ENCODE measurements at places on chromosomes 4 and X. TPM values are rescaled to one million over a fixed set of nuclear protein-coding genes. Genes with fewer than 3 reads are reported as not detected.

Gene NDNF
- total RNA-seq, result 14.0 TPM

Gene CLIC2
- 3.5 TPM for total RNA-seq

DNA sequence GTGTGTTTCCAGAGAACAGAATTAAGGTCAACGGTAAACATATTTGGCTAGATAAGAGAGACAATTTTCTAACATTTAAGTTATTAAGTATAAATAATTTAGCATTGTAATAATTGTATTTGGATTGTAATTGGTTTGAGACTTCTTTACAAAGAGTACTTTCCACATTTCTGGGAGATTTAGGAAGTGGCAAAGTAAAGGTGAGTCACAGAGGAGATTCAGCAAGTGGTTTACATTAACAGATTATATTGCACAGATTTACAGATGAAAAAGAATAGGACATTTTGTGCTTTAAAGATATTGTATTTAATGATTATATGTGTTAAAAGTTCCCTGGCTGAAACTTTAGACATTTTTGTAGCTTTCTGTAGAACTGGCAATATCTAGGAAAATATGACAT lies 584.4 kb upstream of the AADAT start:
- no peak for DNase-seq

DNA sequence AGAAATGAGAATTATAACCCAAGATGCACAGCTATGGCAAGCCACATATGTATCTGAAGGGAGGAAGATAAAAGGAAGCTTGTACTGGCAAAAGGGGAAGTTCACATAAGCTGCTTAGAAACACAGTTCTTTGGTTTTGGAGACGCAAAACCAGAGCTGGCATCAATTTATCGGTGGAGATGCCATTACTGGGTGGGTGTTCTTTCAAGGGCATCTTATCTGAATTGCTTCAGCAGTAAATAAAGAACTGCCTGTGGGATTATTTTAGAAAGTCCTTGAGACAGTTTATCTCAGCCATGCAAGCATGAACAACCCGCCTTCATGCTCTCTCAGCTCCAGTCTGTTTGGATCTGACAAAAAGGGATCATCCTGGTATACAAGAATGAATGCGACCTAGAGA lies 60.8 kb downstream of the DDX60 start:
- no peak for DNase-seq

DNA sequence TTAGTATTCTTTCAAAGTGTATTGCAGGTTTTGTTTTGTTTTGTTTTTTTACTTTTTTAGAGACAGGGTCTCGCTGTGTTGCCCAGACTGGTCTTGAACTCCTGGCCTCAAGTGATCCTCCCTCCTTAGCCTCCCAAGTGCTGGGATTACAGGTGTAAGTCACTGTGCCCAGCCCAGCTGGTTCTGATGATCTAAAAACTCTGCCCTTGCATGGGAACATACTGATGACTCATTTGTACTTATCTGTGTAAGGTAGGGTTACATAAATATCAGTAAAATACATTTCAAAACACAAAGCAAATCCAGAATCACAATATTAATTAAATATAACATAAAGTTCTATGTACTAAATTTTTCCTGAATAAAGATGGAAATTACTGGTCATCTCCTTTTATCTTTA lies 7.4 kb upstream of the SLC9B1 start:
- no peak for DNase-seq

GRCh38 chr4:185536411-185536709 lies 1.1 kb upstream of the PDLIM3 start:
- DNase-seq, result no peak

Gene ZNF280C
- total RNA-seq, result 2.9 TPM

Gene AADAT
- total RNA-seq, result 4.0 TPM

DNA sequence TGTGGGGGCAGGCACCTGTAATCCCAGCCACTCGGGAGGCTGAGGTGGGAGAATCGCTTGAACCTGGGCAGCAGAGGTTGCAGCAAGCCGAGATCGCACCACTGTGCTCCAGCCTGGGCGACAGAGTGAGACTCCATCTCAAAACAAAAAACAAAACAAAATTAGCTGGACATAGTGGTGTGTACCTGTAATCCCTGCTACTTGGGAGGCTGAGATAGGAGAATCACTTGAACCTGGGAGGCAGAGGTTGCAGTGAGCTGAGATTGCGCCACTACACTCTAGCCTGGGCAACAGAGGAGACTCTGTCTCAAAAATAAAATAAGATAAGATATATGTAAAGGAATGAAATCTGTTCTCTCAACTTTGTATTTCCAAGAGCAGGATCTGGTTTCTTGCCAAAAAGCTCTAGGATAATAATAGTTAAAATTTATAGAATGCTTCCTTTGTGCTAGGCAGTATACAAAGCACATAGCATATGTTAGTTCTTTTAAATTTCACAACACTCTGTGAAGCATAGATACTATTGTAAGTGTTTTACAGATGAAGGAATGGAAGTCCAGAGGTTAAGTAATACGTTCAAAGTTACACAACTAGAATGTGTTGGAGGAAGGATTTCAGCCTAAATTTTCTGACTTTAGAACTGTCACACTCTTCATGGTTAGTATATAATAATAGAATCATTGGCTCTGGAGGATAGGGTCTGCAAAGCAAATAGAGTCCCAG lies 10.3 kb downstream of the MRPL1 start:
- no peak for DNase-seq

DNA sequence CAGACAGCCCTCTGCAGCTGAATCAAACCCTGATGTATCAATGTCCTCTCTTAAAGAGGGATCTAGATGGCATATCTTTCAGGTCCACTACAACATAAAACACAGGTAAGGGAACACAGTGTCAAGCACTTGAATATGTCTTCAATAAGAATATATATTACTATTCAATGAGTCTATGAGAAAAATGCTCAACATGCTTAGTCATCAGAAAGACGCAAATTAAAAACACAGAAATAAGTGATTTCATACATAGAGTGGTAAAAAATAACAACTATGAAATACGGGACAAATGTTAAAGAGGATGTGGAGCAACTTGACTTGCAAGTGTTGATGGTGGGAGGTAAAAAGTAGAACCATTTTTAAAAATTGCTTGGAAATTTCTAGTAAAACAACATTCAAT lies 544.6 kb upstream of the HS3ST1 start:
- DNase-seq, result no peak

Gene STK26
- 19.3 TPM for total RNA-seq

- no peak for DNase-seq
Measured at GRCh38 chr4:123659262-123659661, 262.7 kb downstream of the SPRY1 start.

DNA sequence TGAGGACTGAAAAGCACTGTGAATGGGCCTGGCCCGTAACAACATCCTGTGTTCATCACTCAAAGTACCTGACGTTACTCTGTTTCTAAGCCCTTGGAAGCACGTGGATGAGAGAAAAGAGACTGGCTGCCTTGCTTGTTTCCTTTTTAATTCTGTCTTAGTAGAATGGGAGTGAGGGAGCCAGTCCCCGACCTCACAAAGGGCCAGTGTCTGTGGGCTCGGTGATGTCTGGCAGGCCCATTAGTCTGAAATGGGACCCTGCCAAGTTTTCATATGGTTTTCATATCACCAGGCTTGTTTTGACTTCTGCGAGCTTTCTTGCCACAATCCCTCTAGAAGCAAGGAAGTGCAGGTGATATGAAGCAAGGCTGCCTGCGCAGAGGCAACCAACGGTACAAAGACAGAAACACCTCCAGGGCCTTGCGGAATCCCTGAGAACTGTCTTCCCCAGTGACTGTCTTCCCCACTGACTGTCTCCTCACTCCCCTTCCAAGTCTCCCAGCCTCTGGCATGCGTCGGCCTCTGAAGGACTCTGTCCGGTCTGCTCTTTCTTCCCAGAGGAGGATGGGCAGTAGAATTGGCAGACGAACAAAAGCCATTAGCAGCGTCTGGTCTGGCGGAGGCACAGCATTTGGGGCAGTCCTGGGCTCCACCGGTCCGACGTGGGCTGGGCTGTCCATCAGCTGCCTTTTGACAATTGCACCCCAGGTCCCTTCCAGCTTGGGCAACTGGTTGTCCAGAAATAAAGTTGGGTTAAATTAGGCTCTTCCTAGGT lies 20.2 kb upstream of the RASL11B start:
- DNase-seq, result no peak

DNA sequence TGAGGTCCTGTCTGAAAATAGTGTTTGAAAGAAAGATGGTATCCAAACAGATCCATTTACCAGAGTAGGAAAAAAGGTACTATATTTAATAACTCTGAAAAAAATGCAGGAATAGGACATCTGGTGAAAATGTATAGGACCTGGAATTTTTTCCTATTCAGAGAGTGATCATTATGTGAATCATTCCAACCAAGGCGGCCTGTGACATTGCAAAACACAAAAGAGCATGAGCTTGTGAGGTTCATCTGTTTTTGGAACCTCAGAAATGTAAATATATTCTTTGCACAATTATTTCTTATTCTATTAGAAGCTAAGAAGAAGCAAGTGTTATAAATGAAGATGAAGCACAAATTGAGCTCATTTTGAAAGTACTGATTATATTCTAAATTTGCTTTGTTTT lies 2.0 kb downstream of the C4orf51 start:
- no peak for DNase-seq

DNA sequence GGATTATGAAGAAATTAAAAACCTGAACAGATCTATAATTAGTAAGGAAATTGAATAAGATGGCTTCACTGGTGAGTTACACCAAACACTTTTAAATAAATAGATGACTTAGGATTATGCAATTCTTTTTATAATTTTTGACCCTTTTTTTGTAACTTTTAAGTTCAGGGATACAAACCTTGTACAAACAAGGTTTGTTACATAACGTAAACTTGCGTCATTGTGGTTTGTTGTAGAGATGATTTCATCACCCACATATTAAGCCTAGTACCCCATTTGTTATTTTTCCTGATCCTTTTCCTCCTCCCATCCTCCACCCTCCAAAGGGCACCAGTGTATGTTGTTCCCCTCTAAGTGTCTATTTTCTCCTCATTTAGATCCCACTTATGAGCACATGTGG lies 75.7 kb downstream of the CPEB2 start:
- no peak for DNase-seq

Gene BMX
- 3.1 TPM for total RNA-seq

Gene CT83
- total RNA-seq, result not detected

Gene PITX2
- 1.1 TPM for total RNA-seq

Gene ADH6
- 14.3 TPM for total RNA-seq

DNA sequence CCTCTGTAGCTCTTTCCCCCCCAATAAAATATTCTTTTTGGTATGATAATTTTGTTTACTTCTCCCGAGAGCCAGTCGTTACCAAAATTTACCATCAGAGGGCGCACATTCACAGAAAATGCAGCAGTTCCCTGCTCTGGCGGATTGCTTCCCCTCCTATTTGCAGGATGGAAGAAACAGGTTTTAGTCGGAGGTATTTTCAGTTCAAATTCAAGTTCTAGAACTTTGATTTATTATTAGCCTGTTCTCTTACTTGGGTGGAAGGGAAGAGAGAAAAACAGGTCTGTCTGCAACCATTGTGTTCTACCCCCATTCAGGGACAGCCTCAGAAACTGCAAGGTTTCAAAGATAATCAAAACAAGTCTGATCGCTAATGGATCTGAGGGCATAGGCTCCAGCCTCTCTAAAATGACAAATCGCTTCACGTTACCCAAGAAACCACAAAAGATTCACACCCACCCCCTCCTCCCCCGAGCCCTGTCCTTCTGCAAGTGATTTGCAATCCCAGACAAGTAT lies 263.8 kb upstream of the RPS6KA3 start:
- peak; percentile 55 for DNase-seq

DNA sequence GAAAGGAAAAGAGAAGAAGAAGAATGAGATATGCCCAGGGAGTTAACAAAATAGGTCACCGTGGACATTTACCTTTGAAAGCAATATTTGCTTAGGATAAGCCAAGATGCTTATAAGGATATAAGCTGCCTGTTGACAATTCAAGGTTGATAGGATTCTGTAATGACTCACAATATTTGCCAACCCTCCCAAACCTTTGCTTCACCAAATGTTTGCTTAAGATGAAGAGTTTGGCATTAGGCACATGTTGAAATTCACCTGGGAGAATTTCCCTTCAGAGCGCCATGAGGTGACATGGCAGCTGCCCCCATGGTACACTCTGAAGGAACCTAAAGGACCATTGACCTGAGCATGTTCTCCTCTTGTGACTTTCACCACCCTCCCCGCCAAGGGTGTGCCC lies 4.6 kb downstream of the PALLD start:
- peak; percentile 6 for DNase-seq

Gene TCEAL2
- 1.5 TPM for total RNA-seq

- no peak for DNase-seq
Measured at GRCh38 chrX:36431819-36432218, 512.3 kb downstream of the CFAP47 start.

- DNase-seq, result no peak
Measured at GRCh38 chr4:92634882-92635281, 331.1 kb downstream of the GRID2 start.

- peak; percentile 37 for DNase-seq
Measured at GRCh38 chrX:141176586-141177451, at the start of gene LDOC1. Gene LDOC1, minus strand, starts transcription at chrX:141177129. Its CDS starts 108 bp downstream, at chrX:141177021.

- no peak for DNase-seq
Measured at GRCh38 chrX:17758382-17758781, 21.1 kb downstream of the SCML1 start.

DNA sequence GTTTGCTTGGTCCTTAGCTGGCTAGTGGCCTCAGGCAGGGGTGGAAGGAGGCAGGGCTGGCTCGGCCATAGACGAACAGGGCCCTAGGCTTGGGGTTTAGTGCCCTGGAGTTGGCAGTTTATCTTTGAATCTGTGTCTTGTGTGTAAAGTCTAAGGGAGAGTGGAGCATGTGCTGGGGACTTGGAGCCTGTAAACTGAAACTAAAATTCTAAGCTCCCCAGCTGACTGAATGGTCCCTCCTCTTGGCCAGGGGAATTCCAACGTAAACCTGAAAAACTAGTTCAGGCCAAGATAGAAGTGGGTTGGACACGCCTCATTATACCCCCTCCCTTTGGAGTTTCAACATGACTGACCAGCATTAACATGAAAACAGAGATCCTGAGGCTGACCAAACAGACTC lies 46.1 kb upstream of the GPR78 start:
- peak; percentile 19 for DNase-seq

DNA sequence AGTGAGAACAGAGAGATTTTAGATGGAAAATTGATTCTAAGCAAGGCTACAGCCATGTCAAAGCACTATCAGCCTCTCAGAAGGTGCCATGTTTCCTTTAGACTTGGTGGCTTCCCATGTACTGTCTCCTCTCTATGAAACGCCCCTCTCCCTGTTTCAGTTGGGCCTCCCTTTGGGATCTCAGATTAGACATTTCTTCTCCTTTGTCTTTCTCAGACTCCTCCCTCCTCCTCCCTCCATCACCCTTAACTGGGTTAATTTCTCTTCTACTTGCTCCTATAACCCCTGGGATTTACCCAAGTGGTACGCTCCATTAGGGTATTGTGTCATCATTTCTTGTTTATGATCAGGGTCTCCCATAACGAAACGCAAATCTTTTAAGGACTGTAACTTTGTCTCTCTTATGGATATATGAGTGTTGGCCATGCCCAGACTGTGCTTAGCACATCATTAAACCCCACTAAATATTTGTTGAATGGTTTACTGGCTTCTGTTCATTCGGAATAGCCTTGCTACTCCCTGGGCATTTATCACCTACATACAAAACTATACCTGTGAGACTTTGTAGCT lies 106.8 kb downstream of the FAM9B start:
- no peak for DNase-seq

Gene CXCL8
- total RNA-seq, result 1.9 TPM
